ENCODE measurements at places on chromosomes 13 and 19.

- DNase-seq: no peak
Measured at GRCh38 chr13:112095354-112095753, 28.4 kb downstream of the SOX1 start.

DNA sequence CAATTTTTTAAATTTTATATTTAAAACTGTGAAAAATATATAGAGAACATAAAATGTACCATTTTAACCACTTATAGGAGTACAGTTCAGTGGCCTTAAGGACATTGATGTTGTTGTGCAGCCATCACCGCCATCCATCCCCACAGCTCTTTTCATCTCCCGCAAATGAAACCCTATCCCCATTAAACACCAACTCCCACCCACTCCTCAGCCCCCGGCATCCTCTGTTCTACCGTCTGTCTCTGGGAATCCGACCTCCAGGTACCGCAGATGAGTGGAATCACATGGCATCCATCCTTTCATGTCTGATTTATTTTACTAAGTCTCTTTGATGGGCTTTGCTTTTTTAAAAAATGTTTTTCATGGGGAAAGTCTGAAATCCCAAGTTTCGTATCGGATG lies 23.8 kb upstream of the SMIM17 start:
- no peak for DNase-seq

DNA sequence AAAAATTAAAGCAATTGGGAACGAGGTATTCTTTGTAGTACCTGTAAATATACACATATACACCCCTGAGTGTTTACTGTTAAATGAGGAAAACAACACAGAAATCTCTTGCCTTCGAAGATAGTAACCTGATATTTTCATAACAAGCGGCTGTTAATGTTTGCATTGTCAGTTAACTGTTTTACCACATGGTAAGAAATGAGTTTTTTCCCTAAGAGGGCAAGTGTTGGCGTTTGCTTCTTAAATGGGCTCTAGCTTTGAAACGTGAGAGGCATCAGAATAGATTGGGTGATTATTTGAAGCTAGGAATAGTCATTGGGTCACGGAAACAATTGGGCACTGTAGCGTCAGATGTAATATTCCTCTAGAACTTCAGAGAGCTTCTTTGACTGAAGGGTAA lies 22.0 kb upstream of the UPF3A start:
- no peak for DNase-seq

GRCh38 chr13:40786568-40786996 lies 2.8 kb upstream of the SLC25A15 start:
- no peak for DNase-seq

DNA sequence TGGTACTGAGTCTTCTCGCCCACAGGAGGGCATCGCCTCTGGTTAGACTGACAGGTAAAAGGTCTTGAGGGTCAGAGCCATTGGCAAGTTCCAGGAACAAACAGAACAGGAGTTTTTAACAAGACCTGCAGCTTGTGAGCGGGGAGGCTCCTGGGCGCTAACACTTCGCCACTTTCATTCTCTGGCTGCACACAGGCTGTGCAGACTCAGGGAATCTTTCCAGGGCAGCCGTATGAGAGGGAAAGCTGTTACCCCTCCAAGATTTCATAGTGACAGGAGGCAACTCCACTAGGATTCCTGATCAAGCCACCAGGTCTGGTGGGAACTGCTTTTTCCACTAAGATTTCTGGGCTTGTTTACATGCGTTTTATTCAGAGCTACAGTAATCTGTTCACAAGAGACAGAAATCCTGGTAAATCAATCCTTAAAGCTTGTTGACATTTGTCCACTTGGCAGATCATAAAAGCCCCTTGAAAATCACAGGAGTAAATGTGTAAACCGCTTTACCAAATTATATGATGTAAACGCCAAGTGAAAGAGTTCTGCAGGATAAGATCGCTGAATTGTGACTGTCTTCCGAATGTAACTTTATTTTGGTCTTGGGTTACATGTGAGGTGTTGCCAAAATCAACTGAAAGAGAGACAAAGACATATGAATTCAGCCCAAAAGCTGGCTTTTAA lies 190.6 kb downstream of the MZT1 start:
- no peak for DNase-seq

- DNase-seq: no peak
Measured at GRCh38 chr19:54309811-54310210, 3.2 kb downstream of the LILRA5 start.

DNA sequence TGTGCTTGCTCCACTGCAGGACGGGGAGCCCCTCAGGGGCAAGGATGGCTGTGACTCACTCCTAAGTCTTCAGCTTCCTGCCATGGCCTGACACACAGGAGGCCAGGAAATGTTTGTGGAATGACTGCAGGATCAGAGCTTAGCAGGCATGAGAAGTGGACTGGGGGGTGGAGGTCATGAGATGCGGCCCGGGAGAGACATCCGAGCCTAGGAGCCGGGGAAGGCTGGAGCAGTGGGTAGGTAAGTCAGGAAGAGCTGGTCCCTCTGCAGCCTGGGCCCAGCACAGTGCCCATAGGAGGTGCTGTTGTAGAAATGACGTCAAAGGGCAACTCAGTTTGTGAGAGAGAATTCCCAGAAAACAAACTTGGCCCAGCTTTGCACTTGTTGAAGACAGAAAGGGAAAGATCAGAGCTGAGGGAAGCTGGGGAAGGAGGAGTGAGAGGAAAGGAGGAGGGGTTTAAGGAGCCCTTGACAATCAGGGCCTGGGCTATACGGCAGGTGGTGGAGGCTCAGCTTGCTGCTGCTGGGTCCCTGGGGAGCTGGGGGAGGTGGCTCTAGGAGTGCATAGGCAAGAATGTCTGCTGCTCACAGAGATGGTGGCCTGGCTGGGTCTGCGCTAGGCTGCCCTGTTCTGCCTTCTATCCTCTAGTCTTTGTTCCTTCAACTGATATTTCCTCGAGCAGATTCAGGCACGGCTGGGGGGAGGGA lies 18.5 kb downstream of the POU2F2 start:
- no peak for DNase-seq

DNA sequence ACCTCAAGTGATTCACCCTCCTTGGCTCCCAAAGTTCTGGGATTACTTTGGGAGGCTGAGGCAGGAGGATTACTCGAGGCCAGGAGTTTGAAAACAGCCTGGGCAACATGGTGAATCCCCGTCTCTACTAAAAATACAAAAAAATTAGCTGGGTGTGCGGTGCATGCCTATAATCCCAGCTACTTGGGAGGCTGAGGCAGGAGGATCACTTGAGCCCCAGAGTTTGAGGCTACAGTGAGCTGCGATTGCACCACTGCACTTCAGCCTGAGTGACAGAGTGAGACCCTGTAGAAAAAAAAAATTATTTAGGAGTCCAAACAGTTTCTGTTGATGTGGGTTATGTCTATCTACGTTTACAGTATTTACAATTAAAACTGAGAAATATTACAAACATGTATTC lies 6.7 kb downstream of the FOXA3 start:
- DNase-seq: no peak

DNA sequence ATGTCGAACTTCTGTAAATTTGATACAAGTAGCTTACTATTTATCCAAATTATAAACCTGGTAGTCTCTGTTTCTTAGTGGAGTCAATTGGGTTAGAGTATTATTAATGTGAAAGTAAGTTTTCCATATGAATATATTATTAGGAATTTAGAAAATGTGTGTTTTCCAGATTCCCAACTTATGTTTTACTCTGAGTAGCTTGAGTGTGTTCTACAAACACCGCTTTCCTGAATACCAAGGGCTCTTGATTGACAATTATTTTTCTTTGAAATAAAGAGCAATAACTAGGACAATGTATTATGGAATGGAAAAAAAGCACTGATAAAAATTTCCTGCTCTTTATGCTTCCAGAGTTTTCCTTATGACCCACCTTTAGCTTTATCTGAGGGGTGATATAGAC lies 233.6 kb downstream of the POSTN start:
- no peak for DNase-seq

GRCh38 chr13:50401049-50401505 lies 385.8 kb downstream of the KCNRG start:
- no peak for DNase-seq

DNA sequence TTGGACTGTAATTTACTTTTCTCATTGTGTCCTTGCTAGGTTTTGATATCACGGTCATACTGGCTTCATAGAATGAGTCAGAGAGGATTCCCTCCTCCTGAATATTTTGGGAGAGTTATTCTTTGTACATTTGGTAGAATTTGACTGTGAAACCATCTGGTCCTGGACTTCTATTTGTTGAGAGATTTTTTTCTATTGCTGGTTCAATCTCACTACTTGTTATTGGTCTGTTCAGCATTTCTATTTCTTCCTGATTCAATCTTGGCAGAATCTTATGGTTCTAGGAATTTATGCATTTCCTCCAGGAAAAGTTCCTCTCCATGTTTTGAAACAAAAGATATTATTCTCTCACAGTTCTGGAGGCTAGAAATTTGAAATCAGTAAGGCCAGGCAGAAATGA lies 4.9 kb upstream of the CD33 start:
- DNase-seq: no peak

DNA sequence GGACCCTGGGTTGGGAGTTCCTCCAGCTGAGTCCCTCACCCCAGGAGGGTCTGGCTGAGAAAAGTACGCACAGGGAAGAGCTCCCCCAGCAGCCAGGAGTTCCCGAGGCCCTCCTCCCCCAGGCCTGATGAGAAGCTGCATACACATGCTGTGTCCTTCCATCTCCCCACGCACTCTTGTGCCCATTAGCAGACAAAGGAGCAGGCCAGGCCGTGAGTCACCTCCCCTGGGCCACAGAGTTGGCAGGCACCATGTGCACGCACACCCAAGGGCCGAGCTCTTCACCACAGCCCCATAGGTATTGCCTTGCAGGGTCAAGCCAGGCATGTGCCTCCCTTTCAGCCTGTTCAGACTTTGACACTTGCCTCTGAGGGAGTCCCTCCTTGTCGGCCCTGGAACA lies 17.5 kb downstream of the MAU2 start:
- no peak for DNase-seq

GRCh38 chr19:24004166-24004565 lies 82.8 kb upstream of the ZNF254 start:
- no peak for DNase-seq

GRCh38 chr13:113746143-113746525 lies 12.9 kb upstream of the TMEM255B start:
- DNase-seq: no peak

- DNase-seq: no peak
Measured at GRCh38 chr13:83815598-83815997, 66.7 kb downstream of the SLITRK1 start.

DNA sequence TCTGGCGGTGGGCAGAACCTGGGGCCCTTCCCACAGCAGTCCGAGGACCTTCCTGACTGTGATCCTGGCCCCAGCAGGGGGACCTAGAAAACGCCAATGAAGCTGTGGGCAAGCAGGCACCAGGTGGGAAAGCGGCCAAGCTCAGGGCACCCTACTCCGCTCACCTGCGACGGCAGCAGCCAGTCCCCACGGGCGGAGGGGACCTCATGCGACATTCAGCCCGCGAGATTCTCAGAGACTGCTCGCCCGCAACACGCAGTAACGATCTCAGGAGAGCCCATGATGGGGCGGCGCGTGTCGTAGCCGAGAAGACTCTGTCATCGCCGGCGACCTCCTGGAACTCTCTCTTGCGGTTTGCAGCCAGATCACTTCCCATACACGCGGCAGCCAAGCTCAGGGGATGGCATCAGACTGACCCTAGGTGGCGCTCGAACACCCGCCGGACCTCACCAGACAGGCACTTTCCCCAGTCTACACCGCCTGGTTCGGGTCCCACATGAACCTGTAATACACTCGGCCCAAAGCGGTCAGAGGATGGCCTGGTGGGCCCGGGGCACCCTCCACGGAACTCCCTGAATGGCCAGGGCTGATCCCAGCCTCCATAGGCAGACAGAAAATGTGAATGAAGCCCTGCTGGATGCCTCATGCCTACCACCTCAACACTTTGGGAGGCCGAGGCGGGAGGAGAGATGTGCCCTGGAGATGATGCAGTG lies 26.5 kb downstream of the MAN2B1 start:
- DNase-seq: peak; percentile 74

DNA sequence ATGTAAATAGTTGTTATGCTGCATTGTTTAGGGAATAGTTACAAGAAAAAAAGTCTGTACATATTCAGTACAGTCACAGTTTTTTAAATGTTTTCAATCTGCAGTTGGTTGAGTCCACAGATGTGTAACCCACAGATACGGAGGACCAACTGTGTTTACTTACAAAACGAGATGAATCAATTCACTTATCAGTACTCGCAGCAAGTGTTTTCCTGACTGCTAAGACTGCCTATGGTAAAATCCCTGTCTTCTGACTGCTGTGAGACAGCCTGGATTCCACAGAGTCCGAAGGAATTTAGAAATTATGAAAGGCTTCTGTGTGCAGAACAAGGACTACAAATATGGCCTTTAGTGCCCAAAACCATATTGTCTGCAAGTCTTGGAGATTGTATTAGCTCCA lies 45.7 kb upstream of the C1QTNF9 start:
- DNase-seq: no peak

GRCh38 chr19:49651820-49652550 lies 10.0 kb downstream of the SCAF1 start:
- no peak for DNase-seq

DNA sequence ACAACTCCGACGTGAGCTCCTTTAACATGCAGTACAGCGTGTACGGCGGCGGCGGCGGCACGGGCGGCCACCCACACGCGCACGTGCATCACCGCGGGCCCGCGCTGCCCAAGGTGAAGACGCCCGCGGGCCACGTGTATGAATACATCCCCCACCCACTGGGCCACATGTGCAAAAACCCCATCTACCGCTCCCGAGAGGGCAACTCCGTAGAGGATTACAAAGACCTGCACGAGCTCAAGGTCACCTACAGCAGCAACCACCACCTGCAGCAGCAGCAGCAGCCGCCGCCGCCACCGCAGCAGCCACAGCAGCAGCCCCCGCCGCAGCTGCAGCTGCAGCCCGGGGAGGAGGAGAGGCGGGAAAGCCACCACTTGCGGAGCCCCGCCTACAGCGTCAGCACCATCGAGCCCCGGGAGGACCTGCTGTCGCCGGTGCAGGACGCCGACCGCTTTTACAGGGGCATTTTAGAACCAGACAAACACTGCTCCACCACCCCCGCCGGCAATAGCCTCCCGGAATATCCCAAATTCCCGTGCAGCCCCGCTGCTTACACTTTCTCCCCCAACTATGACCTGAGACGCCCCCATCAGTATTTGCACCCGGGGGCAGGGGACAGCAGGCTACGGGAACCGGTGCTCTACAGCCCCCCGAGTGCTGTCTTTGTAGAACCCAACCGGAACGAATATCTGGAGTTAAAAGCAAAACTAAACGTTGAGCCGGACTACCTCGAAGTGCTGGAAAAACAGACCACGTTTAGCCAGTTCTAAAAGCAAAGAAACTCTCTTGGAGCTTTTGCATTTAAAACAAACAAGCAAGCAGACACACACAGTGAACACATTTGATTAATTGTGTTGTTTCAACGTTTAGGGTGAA lies 6.6 kb downstream of the SLITRK5 start:
- no peak for DNase-seq

- DNase-seq: no peak
Measured at GRCh38 chr19:7152568-7152967, 83.1 kb downstream of the ZNF557 start.

DNA sequence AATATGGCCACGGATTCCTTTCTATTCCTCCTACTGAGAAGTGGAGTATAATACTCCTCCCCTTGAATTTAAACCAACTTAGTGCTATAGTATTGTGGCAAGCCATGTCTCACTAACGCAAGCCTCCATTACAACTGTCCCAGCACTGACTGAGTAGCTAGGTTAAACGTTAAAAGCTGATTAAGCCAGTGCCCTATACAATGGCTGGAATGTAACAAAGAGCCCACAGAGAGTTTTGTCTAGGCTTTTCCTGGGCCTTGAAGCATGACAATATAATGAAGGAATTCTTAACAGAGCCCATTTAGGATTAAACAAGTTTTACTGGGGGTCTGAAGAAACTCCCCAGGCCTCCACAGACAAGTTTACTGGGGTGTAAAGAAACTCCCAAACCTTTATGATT lies 254.5 kb upstream of the DACH1 start:
- DNase-seq: no peak

GRCh38 chr19:19185853-19186740 lies 5.9 kb downstream of the BORCS8 start:
- DNase-seq: peak; percentile 57
